ENCODE measurements at places on chromosomes 3 and 15. TPM values are rescaled to one million over a fixed set of nuclear protein-coding genes. Genes with fewer than 3 reads are reported as not detected.

The CCDC39 gene
- total RNA-seq: not detected

DNA sequence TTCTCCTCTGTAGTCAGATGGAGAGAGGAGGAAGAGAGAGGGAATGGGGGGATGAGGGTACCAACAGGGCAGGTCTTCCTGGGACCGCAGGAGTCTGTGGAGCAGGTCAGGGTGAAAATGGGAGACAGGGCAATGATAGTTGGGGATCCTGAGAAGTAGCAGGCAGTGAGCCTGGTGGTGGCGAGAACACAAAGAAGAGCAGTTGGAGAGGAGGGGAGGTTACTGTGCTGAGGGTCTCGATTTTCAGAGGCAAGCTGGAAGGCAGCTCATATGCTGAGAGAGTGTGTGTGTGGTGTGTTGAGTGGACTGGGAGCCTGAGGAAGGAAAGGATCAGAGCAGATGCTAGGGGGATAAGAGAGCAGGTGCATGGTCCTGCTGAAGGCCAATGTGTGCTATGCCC lies 2.1 kb upstream of the DOCK3 start:
- no peak for DNase-seq

DNA sequence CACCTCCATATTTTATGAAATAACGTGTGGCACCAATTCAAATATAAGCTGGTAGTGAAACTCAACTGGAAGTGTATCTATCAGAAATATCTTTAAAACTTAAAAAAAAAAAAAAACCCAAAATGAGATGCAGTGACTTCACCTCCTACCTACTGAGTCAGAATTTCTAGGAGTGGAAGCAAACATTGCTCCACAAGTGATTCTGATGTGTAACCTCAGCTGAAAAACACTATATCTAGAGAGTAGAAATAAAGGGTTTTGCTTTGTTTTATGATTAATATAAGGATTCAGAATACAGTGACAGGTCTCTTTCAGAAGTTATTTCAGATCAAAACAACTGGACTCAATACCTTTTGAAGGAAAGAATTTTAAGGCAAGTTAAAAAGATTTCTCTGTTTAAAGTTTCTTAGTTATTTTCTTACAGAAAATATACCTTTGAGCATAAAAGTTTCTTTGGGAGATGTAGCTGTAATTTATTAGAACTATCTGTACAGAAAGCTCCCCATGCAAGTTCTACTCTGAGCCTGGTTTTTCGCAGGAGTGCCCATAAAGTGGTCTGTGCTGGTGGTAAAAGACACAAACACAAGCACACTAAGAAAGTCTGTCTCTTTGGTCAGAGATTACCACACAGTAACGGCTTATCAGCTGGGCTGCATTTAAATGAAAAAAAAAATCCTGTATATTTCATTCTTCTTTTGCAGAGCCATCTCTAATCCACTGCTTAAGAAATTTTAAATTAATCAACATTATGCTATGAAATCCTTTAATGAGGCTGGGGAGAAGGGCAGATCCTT lies 59.9 kb upstream of the PPIB start:
- no peak for DNase-seq

DNA sequence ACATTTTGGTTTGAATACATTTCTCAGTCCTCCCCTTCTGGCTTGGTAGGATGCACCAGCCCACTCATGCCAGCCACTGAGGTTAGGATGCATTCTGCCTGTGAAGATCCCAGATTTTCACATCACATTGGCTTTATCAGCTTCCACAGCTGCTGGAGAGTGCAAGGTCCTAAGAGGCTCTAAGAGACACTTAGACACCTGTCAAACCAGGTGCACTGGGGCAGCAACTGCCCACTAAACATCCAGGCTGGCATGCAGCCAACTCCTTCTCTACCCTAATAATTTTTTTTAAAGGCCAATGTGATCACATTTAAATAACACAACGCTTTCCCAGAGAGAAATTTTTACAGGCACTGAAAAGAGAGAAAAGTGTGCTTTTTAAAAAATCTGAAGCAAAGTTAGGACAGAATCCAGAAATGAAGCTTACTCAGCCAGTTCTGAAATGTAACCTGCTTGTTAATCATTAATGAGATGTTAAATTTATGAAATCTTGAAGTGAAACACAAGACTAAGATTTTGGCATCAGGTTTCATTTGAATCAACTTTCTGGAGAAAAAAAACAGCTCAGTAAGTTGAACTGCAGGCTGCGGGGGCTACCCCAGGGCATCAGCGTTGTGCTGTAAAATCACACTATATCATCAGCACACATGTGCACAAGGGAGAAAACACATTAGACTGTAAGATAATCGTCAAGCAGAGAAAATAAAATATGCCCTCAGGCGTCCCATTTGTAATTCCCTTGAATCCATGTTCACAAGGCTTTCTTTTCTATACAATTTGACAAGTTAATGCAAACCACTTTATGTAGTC lies 312.9 kb downstream of the ZBBX start:
- no peak for DNase-seq

GRCh38 chr3:188220097-188220788 lies 66.3 kb downstream of the LPP start:
- no peak for DNase-seq

The CCDC174 gene
- total RNA-seq: 15.0 TPM

The GUCA1C gene
- not detected for total RNA-seq

Measured in activated T-helper 2 cell treated with anti-CD3 and anti-CD28 coated beads, Interferon-gamma antibody, Interleukin-2, Interleukin-4, amounts not matched to agents 10 μg/mL and 5 μg/mL and 100 μg/mL, durations not matched to agents 14 hours and 24 hours and 36 hours (primary cell).